ENCODE measurements at places on chromosomes 6 and 20. TPM values are rescaled to one million over a fixed set of nuclear protein-coding genes. Genes with fewer than 3 reads are reported as not detected.

Gene HRH3
- not detected for total RNA-seq

GRCh38 chr6:126199466-126199865 is 140.4 kb upstream of the CENPW start:
- DNase-seq, result no peak

Gene TNFRSF6B
- total RNA-seq, result 1.0 TPM

Gene CD83
- 26.6 TPM for total RNA-seq

Gene FOXS1
- total RNA-seq, result not detected

Gene PGC
- not detected for total RNA-seq

Gene TCF15
- total RNA-seq, result not detected

Gene CRISP2
- not detected for total RNA-seq

GRCh38 chr6:114362957-114363356 is 20.1 kb upstream of the HS3ST5 start:
- no peak for DNase-seq

DNA sequence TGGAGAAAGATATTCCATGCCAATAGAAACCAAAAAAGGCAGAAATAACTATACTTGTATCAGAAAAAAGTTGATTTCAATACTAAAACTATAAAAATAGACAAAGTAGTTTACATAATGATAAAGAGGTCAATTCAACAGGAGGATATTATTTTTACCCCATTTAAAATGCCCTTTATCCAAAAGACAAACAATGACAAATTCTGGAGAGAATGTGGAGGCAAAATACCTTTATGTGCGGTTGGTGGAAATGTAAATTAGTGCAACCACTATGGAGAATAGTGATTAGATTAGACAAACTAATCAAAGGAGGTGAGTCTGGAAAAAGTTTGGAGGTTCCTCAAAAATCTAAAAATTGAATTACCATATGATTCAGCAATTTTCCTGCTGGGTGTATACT is 1262.3 kb downstream of the GRIK2 start:
- no peak for DNase-seq

GRCh38 chr6:104885518-104886043 is 25.9 kb upstream of the HACE1 start:
- DNase-seq, result no peak

Gene C6orf15
- total RNA-seq, result not detected

- peak; percentile 47 for DNase-seq
Measured at GRCh38 chr6:24283043-24283985, 74.5 kb downstream of the DCDC2 start.

DNA sequence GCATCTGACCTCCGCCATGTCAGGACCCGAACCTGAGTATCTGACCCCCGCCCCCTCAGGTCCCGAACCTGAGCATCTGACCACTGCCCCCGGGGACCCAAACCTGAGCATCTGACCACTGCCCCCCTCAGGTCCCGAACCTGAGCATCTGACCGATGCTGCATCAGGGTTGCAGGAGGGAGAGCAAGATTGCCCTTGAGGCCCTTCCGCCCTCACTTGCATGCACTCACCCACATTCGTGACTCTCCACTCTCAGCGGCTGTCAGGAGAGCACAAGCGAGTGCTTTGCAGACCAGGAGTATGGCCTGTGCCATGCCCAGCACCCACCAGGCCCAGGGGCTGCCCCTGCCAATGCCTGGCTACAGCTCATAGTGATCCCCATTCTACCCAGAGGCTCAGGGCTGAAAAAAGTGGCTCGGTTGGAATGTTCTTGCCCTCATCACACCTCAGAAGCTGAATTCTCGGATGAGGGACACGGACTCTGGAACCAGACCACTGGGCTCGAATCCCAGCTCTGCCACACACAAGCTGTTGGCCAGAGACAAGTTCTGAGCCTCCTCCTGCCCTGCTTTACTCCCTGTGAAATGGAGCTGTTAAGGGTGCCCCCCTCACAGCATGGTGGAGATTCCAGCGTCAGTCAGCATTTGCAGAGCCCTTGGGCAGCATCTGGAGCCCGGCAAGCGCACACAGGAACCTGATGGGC is 82.1 kb downstream of the DLL1 start:
- DNase-seq, result no peak

Gene PROCR
- 1.7 TPM for total RNA-seq

- no peak for DNase-seq
Measured at GRCh38 chr20:53080687-53080962, 108.5 kb downstream of the TSHZ2 start.

Gene IL17A
- 0.22 TPM for total RNA-seq

Gene SENP6
- total RNA-seq, result 99.7 TPM

Gene BTNL2
- total RNA-seq, result not detected

- DNase-seq, result no peak
Measured at GRCh38 chr6:25124216-25124715, 154.9 kb upstream of the CARMIL1 start.

- DNase-seq, result no peak
Measured at GRCh38 chr6:21046276-21046675, 512.0 kb downstream of the CDKAL1 start.

Measured in activated T-cell treated with anti-CD3 and anti-CD28 coated beads, Interleukin-2, amount 50 U/mL, for 72 hours (primary cell).